Activated CD8-positive, alpha-beta memory T cell treated with anti-CD3 and anti-CD28 coated beads for 4 hours (primary cell): ENCODE measurements at places on chromosomes 3 and 15.

DNA sequence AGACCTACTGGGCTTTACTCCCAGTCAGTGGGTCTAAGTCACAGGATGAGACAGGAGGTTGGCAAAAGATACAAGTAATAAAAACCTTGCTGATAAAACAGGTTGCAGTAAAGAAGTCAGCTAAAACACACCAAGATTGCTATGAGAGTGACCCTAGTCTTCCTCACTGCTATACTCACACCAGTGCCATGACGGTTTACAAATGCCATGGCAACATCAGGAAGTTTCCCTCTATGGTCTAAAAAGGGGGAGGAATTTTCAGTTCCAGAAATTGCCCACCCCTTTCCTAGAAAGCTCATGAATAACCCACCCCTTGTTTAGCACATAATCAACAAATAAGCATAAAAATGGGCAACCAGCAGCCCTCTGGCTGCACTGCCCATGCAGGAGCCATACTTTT, 966.7 kb upstream of the ROBO1 start:
- no peak for DNase-seq

DNA sequence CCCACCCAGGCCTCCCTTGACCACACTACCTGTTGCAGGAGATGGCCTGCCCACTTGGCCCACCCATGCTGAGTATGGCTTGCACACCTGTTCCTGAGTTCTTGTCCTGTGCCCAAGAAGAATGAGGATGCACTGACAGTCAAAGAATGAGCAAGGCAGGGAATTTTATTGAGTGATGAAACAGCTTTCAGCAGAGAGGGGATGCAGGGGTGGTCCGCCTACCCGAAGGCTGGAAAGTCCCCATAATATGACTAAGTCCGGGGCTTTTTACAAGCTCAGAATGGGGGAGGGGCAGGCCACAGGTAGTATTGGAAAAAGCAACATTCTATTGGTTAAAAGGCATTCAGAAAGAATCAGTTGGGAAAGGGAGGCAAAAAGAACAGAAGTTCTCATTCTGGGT, 29.9 kb upstream of the RNU6-1 start:
- DNase-seq, result no peak

- no peak for DNase-seq
Measured at GRCh38 chr3:194836661-194837060, 151.0 kb downstream of the FAM43A start.

DNA sequence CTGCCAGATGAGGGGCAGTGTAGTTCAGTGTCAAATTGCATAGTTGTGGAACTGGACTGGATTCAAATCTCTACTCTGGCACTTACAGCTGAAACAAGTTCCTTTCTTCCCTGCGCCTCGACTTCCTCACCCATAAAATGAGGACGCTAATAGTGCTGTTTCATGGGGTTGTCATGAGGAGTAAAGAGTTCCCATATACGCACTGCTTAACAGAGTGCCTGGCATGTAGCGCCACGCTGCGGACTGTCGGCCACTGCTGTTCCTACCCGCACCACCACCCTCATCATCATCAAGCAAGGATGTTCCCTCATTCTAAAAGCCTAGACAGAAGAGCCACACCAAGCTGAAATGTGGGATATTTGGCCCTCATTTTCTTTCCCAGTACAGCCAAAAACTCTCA, 91.9 kb downstream of the CHDH start:
- DNase-seq, result no peak

- peak; percentile 12 for DNase-seq
Measured at GRCh38 chr3:101850246-101851051, 1.1 kb downstream of the NFKBIZ start.

DNA sequence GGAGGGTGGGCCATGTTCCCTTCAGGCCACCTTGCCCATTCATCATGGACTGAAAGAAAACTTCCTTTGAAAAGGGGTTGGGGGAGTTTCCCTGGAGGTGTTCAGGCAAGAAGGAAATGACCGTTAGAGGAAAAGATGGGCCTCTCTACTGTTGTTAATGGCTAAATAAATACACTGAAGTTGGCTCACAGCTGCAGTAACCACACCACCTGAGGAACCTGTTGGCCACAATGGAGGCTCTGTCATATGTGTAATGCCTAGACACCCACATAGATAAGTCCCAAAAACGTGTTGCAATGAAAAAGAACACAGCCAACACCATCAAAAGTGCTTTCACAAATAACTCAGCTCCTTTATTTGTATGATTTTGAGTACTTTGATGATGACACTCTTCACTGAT, 38.2 kb upstream of the FAM3D start:
- no peak for DNase-seq

DNA sequence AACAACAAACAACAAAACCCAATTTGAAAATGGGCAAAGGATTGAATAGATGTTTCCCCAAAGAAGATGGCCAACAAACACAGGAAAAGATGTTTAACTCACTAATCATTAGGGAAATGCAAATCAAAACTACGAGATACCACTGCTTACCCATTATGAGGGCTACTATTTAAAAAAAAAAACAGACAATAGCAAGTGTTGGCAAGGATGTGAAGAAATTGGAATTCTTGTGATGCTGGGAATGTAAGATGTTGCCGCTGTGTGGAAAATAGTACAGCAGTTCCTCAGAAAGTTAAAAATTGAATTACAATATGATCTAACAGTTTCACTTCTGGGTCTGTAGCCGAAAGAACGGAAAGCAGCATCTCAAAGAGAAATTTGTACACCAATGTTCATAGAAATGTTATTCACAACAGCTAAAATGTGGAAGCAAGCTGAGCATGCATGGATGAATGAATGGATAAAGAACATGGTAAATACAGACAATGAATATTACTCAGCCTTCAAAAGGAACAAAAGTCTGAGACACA, 121.9 kb downstream of the CHSY1 start:
- no peak for DNase-seq

DNA sequence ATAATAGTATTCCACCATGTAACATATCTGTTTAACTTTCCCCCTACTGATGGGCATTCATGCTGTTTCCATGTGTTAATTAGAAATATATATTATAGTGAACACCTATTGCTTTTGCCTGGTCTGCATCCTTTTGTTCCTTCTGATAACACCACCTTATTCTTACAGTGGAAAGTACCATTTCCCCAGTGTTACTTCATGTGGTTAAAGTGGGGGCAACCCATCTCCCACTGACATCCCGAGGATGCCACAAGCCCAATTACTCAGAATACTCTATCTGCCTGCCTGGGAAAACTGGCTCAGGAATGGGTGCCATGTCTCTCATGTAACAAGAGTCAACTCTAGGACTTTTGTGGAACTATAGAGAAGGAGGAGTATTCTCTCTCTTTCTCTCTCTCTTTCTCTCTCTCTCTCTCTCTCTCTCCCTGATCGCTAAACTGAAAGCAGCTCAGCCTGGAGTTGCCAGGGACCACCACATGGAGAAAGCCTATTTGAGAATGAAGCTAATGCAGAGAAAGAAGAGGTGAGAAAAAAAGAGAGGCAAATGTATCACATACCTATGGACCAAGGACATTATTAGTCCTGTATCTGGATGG, 66.4 kb upstream of the PPIB start:
- DNase-seq, result no peak

DNA sequence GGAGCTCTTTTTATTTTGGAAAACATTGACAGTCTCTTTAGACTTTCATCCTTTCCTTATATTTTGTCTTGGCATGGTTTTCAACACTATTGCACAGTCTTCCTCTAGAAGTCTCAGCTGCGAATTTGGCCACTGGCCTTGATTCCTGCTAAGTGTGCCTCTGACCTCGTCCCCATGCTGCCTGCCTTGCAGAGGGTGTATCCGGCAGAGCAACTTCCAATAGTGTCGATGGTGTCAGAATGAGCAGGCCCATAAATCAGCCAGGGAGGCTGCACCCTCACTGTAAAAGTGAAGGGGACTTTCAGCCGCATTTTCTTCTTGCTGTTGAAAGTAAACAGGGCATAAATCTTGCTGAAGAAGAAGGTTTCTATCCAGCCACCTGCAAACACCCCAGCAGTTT, 336.7 kb upstream of the TRIM42 start:
- DNase-seq, result no peak

DNA sequence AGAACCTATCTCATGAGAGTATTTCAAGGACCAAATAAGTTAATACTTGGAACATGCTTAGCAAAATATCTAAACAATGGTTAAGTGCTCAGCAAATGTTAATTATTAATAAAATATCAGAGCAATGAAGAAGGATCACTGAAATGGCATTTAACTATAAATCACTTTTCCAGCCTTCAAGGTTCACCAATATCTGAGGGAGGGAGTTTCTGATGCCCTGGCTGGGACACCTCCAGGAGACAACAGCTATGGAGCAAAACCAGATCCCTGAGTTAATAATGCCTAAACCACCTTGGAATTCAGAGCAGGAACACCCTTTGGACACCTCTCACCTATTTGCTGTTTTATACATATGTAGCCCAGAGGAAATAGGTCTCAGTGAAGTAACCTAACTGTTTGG, 6.4 kb upstream of the FAM174B start:
- DNase-seq, result no peak

DNA sequence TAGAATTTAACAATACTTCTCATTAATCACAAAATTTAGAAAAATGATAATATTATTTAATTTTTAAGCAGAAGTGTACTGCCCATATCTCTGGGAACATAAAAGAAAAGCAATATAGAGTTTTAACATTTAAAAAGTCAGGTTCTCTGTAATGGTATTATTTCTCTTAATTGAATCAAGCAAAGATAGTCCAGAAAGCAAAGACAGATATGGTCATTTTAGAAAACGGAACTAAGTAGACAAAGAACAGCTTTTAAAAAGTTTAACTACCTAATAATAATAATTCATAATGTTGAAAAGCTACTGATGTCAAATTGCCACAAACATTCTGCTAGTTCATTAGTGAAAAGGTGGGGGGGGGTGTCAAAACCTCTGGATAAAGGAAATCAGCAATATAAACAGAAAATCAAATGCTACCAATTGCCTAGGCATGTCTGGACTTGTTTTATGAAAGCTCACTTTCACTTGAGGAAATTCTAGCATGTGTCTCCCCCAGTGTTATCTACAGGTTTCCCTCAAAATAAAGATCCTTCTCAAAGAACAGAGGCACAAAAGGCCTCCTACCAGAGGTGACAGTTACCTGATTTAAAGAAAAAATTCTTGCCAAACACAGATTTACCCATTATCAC, 1.7 kb downstream of the ZMAT3 start:
- no peak for DNase-seq

- DNase-seq, result no peak
Measured at GRCh38 chr15:53470743-53471142, 288.7 kb downstream of the WDR72 start.
